ENCODE measurements at places on chromosomes 12 and 14.

DNA sequence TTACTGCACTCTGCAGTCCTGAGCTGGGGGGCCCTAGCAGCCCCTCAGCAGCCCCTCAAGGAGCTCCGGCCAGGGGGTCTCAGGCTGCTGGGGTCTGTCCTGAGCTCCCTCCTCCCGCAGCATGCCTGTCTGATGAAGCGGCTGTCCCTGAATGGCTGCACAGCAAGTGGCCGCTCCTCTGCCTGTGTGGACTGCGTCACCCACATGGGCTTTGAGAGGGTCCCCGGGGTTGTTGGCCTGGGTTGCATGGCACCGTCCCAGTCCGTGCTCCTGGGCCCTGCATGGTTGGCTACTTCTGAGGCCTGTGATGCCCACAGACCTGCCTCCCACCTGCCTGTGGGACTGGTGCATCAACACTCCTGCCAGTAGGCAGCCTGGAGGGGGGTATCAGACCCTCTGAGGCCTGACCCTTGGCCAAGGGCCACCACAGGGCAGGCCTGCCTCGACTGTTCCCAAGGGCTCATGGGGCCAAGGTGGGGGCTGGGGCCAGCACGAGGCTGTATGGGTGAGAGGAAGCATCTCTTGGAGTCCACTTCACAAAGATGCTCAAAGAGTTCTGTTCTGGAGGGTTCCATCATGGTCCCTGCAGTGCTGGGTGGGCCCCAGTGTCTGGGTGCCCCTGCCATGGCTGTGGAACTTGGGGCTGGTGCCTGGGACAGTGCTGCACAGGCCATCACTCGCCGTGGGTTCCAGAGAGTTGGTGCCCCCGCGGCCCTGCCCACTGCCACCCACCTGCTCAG lies 12.2 kb downstream of the CEP170B start:
- DNase-seq: no peak

DNA sequence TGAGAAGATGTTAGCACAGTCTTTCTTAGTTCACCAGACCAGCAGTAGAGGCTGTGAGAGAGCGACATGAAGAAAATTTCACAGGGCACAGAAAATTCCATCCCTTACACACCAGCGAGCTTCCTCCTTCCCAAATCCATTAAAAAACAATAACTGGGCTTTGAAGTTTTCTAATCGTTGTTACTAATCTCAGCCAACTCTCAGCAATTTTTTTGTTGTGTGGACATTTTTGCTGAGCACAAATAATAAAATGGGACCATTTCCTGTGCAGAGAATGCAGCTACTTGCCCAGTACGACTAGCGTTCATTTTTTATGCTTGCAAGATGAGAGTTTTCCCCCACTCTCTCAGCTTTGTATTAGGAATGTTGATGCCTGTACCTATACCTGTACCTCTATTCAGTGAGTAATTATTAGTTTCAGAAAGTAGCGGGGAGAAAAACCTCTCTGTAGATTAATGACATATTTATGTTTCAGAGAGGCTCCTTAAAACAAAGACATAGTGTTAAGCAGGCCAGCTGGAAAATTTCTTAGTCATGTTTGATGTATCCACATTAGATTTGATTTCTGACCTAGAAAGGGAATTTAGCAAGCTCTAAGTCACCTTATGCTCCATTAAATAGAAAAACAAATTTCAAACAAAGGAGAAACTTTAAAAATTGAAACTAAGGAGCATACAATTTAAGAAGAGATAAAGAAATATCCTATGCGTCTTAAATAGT lies 146.5 kb downstream of the SRGAP1 start:
- DNase-seq: no peak

DNA sequence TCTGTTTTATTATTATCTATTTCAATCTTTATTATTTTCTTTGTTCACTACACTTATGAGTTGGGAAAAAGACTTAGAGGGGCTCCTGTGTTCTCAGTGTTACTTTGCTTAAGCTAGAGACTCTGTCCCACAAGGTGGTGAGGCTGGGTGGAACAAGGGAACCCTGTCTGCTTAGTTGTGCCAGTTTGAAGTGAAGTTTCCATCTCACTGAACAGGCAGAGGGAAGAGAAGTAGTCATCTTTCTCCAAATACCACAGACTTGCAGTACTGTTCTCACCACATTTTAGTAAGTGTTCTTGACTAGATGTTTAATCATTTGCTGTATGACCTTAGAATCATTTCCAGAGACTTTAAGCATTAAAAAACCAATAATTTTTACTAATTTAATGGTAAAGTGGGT lies 195.7 kb upstream of the NEDD1 start:
- DNase-seq: no peak

GRCh38 chr12:12726555-12727093 lies 9.5 kb downstream of the CDKN1B start:
- no peak for DNase-seq

DNA sequence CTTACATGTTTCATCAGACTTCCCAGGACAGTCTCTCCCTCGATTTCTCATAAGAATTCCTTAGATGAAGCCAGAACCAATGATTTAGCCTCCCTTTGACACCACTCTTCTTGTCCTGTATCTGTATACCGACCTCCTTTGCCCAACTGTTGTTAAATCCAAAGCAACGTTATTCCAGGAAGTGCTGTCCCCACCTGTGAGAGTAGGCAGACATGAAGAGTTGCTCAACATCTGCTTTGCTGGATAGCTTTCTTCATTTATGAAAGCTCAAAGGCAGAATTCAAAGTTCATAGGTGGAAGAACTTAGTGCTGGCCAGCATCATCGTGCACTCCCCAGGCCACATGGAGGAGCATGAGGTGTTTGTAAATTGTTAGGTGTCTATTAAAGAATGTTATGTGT lies 55.6 kb downstream of the GTF2A1 start:
- no peak for DNase-seq

GRCh38 chr12:63068857-63069442 lies 82.1 kb downstream of the AVPR1A start:
- DNase-seq: no peak

GRCh38 chr12:94807951-94808350 lies 157.6 kb upstream of the TMCC3 start:
- no peak for DNase-seq

- DNase-seq: no peak
Measured at GRCh38 chr14:51424041-51424440, 184.0 kb downstream of the TMX1 start.

DNA sequence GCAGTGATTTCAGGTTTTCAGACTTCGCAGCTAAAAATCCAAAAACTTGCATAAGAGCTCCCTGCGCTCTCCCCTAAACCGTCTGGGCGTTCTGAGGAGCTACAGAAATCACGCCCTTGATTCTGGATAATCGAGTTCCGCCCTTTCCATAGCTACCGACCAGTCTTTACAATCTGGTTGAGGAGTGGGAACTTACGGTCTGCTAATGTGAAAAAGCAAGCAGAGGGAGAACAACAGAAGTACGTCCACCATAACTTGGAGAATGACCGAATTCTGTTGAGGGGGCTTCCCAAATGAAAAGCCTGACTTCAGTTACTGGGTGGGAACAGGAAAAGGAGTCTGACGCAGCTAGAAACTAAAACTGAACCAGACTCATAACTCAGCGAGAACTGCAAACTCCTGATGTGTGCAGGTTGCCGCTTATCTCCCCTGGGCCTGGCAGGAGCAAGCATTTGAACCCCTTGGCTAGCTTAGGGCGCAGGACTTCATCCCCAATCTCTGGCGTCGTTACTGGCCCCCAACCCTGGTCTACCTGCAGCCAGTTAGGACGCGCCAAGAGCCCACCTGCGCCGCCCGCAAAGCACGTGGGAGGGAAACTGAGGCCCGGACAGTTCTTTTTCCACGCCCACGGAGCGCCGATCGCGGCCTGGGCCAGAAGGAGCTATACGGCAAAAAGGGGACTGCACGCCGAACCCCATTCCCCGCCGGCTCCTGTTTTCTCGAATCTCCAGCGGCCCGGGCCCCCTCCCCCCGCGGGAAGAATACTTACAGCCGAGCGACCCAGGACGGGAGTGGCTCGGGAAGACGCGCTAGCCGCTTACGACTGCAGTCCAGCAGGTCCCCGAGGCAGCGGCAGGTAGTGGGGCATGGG lies 838 bp downstream of the LRIG3 start:
- DNase-seq: no peak

GRCh38 chr12:109679501-109680263 lies 33.9 kb upstream of the FAM222A start:
- no peak for DNase-seq

DNA sequence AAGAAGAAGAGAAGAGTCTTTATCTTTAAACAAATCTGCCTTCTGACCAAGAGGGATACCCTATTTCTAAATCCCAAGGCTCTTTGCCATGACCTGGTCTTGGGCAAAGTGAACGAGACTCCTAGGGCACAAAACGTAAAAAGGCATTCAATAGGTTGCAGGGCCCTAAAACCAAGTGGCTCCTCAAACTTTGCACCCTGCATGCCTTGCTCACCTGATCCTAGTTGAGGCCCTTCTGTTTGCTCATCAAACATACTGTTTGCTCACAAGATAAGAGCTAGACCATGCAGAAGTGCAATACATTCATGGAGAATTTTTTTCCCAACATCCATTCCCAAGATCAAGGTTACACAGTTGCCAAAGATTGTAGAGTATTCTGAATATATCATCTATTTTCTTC lies 7.9 kb upstream of the PRH1 start:
- no peak for DNase-seq

DNA sequence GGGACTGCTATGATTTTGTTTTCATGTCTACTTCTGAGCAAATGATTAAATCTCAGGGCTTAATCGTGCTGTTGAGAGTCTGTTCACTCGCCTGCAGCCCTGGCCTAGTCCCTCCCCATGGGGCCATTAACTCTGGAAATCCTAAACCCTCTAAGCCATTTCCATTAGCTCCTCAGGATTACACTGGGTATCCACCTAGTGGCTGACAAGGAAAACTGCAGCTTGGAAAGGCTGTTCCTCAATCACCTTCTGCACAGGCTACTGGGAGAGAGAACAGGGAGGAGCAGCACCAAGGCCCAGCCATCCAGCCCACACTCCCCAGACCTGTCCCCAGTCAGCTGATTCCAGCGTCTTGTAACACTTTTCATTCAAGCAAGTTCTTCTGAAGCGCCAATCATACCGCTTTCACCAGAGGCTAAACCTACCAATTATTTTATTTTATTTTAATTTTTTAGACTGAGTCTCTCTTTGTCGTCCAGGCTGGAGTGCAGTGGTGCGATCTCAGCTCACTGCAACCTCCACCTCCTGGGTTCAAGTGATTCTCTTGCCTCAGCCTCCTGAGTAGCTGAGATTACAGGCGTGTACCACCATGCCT lies 48.7 kb downstream of the NEUROD4 start:
- DNase-seq: no peak

GRCh38 chr12:114895827-114896226 lies 211.9 kb upstream of the TBX3 start:
- no peak for DNase-seq

DNA sequence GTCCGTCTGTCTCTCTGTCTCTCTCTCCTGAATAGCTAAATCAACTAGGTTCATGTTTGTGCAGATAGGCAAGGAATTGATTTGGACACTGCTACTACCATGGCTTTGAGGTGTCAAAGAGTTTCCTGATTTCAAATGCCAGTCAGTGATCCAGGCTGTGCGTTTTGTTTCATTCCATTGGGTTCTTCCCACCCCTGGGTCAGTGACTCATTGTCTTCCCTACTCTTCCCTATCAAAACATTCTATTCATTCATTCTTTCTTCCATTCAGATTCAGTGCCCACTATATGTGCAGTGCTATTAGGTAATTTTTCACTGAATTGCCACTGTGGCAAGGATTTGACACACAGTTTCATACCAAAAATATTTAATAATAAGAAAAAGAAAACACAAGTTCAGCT lies 50.4 kb downstream of the RPH3A start:
- no peak for DNase-seq

GRCh38 chr14:91484186-91484585 lies 25.9 kb downstream of the PPP4R3A start:
- no peak for DNase-seq

DNA sequence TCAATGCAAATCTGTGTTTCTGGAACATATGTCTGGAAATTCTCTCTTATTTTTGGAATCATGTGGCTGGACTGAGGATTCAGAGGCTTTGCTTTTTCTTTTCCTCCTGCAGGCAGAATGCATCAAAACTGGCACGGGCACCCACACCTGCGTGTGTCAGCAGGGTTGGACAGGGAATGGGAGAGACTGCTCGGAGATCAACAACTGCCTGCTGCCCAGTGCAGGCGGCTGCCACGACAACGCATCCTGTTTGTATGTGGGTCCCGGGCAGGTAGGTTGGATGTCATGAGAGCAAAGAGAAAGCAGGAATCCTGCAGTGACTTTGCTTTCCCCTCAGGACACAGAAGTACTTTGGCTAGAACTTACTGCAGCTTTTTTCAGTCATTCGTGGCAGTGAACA lies 90.3 kb downstream of the STAB2 start:
- DNase-seq: no peak

- DNase-seq: no peak
Measured at GRCh38 chr12:113462998-113463745, 8.5 kb downstream of the LHX5 start.

- no peak for DNase-seq
Measured at GRCh38 chr14:49425921-49426320, 160.3 kb downstream of the RPS29 start.

GRCh38 chr14:35299708-35300107 lies 7.5 kb downstream of the PSMA6 start:
- DNase-seq: no peak

GRCh38 chr12:16946704-16947103 lies 340.7 kb upstream of the LMO3 start:
- no peak for DNase-seq

DNA sequence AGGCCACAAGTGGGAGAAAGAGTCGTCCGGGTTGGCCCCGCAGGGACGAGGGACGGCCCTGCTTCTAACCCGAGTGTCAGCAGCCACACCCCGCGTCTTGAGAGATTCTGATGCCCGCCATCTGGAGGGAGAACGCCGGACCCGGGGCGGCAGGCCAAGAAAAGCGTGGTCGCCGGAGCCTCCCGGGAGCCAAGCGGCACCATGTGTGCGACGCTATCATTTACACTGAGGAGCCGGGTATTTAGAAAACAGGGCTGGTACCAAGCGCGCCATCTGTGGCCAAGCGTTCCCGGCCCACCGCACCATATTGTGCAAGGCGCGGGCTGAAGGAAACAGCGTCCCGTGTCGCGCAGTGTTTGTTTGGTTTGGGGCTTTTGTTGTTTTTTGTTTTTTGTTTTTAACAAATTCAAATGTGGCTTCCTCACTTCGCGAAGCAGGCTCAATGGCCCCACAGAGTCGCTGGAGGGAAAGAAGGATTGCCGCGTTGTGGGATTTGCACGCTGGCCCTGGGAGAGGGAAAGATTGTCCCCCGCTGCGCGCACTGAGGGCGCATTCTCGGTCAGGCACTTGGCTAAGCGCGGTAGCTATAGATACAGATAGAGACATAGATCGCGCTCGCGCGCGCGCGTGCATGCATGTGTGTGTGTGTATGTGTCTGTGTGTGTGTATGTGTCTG lies 153.8 kb downstream of the BCL11B start:
- DNase-seq: no peak

GRCh38 chr12:26715232-26715631 lies 117.8 kb downstream of the ITPR2 start:
- no peak for DNase-seq

- no peak for DNase-seq
Measured at GRCh38 chr12:43501703-43502102, 50.3 kb downstream of the ADAMTS20 start.

DNA sequence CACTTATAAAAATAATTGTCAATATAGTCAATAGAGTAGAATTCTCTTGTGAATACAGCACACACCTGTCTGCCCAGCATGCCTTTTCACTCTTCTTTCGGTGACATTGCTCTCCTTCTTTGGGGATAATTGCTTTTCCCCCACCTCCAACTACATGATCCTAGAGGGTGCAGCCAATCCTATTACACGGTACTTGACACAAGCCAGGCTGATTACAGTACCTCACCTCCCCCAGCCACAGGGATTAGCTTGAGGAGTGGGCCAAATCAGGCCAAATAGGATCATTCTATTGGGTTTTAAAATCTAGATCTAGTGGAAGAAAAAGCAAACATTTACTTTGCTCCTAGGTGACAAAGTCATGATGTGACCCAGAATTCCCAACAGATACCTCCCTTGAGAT lies 16.8 kb upstream of the NFYB start:
- DNase-seq: no peak

Data from activated CD4-positive, alpha-beta T cell treated with anti-CD3 and anti-CD28 coated beads, Interleukin-2, amount 50 U/mL, for 4 hours (primary cell).